Vagina (tissue), 2 donors: ENCODE measurements at places on chromosomes 13 and 19. TPM values are rescaled to one million over a fixed set of nuclear protein-coding genes. Genes with fewer than 3 reads are reported as not detected.

The UBE2L5 gene
- total RNA-seq, result not detected

The GIPC3 gene
- total RNA-seq, result 0.25 TPM

The KIR2DL3 gene
- total RNA-seq, result not detected

The ZNF763 gene
- total RNA-seq, result 2.9 TPM

The ADGRL1 gene
- 23.3 TPM for total RNA-seq

The ZNF681 gene
- total RNA-seq, result 1.7 TPM

The RFX1 gene
- total RNA-seq, result 9.6 TPM

The LRRC63 gene
- total RNA-seq, result 0.49 TPM

The NAPSA gene
- total RNA-seq, result 0.74 TPM
